Cardiac muscle cell (in vitro differentiated cells and primary cell): ENCODE measurements at places on chromosomes 2 and 18.

- DNase-seq, result no peak
Observed at GRCh38 chr2:65026154-65026553, 30.1 kb upstream of the CEP68 start.

- DNase-seq, result peak; percentile 33
Observed at GRCh38 chr2:39623917-39624316, 41.8 kb upstream of the TMEM178A start.

GRCh38 chr18:75183524-75183923 lies 25.4 kb downstream of the PTGR3 start:
- DNase-seq, result no peak

DNA sequence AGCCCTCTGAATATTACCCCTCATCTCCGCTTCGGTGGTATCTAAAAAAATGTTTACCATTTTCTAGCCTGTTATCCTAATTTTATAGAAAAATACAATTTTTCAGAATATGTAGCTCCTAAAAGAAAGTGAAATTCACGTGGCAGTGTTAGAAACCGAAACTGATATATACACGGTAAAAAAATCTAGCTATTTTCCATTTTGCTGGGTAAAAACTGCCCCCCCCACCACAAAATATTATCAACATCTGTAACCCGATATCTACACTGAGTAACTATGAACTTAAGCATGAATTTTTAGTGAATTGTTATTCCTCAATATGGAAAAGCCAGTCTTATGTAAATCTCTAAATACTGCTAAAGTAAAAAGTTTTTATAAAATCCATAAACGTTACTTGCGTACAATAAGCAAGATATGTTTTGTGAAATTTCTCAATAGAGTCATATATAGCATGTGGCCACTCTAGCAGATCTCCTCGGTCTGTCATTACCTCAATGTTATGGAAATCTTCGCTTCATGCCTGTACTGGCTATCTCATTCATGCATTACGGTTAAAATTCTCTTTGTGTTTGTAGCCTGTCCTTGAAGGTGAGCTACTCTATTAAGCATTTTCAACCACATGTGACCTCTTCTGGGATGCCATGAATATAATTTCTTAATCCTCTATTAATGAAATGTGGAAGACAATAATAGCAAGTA lies 524.2 kb downstream of the TRIB2 start:
- no peak for DNase-seq

DNA sequence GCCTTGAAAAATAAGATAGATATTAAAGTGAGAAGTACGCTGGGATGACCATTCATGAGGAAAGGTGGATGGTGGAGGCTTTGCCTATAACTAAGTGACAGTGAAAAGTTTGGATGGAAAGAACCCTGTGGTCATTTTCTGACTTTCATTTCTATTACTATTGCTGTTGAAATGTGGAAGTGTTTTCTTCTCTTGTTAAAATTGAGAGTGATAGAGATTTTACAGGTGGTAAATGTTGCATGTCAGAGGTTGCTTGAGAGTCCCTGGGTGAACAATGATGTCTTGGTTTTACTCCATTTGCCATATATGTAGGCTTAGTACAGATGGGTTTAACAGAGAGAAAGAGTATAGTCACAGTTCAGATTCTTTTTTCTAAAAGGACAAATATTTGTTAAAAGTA lies 18.4 kb downstream of the NCOA1 start:
- DNase-seq, result no peak

- peak; percentile 52 for DNase-seq
Observed at GRCh38 chr2:147913701-147914480, 69.1 kb downstream of the ACVR2A start.
